Natural killer cell (primary cell): ENCODE measurements at places on chromosomes 7 and 10. TPM values are rescaled to one million over a fixed set of nuclear protein-coding genes. Genes with fewer than 3 reads are reported as not detected.

DNA sequence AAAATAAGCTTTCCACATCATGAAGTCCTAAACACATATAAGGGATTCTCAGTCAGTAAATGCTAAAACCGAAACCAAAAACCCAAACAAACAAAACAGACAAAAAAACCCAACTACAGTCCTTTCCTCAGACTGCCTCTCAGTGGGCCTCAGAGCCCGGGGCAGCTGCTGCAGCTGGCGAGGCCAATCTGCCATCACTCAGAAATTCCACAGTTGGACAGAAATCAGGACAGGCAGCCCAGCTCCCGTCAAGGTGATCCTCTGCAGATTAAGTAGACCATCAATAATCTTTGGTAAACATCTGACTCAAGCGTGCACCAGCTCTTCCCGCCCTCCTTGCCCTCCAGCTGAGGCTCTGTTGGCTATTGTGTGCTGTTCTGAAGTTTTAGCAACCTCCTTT, 142.2 kb downstream of the ATXN7L1 start:
- H3K4me1 ChIP-seq, result no peaks in the 10 kb centered on the region
- no peaks in the 10 kb centered on the region for H3K27me3 ChIP-seq
- no peak overlapping the region for H3K27ac ChIP-seq
- no peak for DNase-seq

GRCh38 chr7:106563466-106564150, 97.3 kb downstream of the CCDC71L start:
- H3K36me3 ChIP-seq, result no peaks in the 10 kb centered on the region
- no peak for DNase-seq
- H3K27ac ChIP-seq, result no peak overlapping the region
- H3K4me1 ChIP-seq, result no peaks in the 10 kb centered on the region
- H3K4me3 ChIP-seq, result no peak overlapping the region

Gene WNT16
- total RNA-seq, result not detected

Gene PNLIPRP3
- total RNA-seq, result not detected

DNA sequence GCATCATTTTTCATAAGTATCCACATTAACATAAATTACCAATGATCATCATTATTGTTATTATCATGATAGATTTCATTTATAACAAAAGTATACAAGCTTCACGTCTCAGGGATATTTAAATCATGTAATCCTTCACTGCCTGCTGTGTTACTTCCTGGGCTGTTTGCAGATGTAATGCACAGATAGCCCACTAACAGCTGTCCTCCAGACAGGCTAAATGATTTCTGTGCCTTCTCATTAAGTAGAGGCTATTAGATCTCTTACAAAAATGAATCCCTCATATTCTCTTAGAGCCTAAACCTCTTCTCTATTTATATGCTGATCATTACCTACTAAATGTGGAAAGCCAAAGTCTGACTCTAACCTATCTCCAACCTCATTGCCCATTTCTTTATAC, 9.3 kb downstream of the PCLO start:
- no peaks in the 10 kb centered on the region for H3K36me3 ChIP-seq
- H3K4me3 ChIP-seq, result no peak overlapping the region
- no peaks in the 10 kb centered on the region for H3K4me1 ChIP-seq
- no peaks in the 10 kb centered on the region for H3K27me3 ChIP-seq

Gene AVPI1
- 6.8 TPM for total RNA-seq

DNA sequence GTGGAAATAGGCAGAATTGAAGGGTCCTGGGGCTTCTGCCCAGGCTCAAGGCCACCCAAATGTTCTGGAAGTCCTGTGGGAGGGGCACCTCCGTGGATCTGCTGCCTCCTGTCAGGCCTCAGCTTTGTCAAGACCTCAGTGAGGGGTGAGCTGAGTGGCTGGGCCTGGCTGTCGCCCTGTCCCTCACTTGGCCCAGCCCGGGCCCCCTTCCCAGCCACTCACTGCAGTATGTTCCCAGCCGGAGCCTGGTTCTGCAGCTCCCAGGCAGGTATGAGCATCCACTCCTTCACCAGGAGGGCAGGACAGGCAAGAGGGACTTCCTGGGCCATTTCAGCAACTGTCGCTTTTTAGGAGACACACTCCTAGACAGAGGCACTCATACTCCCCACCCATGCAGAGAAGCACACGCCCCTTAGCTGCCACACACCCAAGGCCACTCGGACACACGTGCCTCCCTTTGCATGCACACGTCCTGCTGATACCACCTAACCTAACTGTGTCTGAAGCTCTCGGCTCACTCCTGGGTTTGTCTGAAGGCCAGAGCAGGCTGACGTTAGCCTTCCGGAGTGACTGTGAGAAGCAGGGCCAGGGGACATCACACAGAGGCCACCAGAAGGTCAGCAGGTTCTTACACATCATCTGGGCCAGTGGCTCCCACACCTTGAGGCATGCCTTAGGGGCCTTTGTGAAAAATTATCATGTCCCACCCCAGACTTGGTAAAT, 72.2 kb upstream of the COL13A1 start:
- H3K27ac ChIP-seq, result no peak overlapping the region
- no peaks in the 10 kb centered on the region for H3K36me3 ChIP-seq
- H3K27me3 ChIP-seq, result no peaks in the 10 kb centered on the region
- no peak for DNase-seq
- H3K4me1 ChIP-seq, result no peaks in the 10 kb centered on the region
- H3K4me3 ChIP-seq, result no peak overlapping the region

Gene LRRC17
- total RNA-seq, result not detected

GRCh38 chr10:70775679-70776454, 9.3 kb downstream of the TBATA start:
- no peak for DNase-seq
- H3K4me1 ChIP-seq, result no peaks in the 10 kb centered on the region
- no peak overlapping the region for H3K27ac ChIP-seq
- H3K27me3 ChIP-seq, result no peaks in the 10 kb centered on the region

DNA sequence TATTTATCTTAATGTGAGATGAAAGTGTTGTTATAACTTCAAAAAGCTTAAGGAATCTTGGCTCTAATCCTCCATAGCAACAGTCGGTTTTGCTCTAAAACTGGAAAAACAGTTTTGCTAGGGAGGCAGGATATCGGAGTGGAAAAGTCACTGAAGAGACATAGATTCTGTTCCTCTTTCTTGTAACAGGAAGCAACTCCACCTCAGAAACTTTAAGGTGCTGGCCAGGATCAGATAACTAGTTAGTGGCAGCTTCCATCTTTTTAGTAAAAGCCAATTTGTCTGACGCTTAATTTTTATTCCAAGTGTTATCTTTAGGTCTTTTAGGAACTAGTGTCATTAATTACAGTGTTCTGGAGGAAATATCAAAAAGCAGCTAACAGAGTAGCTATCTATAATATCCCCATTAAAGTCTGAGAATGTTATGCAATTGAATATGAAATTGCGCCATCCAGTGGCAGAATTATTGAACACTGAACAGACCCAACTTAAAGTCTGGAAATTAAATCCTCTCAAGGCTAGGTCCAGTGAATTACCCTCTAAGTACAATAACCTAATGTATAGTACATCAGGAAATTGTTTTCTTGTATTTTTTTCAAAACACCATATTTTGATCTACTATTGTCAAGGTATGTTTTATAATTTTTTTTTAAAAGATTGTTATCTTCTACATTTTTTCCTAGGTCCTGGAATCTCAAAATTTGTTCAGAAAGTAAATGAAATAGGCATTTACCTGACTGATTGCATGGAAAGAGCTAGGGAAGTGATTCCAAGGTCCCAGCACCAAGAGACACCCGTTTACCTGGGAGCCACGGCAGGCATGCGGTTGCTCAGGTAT, 65.9 kb upstream of the CC2D2B start:
- peak overlapping the region; percentile 36 for H3K27ac ChIP-seq
- no peaks in the 10 kb centered on the region for H3K36me3 ChIP-seq
- H3K27me3 ChIP-seq, result no peaks in the 10 kb centered on the region
- no peak overlapping the region for H3K4me3 ChIP-seq

DNA sequence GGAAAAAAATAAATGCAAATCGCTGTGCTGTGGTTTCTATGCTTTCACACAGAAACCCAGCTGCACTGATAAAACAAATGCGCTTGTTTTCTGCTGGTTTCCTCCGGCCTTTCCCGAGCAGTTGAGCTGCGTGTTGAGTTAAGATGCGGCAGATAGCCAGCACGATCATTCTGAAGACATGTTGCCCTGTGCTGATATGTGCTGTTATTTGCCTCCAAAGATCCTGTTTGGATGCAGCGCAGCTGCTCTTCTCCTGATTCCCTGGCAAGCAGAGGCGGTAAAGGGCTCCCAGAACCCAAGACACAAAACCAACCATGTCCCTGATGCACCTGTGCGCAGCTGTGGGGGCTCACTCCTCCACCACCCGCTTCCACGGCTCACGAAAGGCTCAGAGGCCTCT, 225.4 kb downstream of the PAXIP1 start:
- no peaks in the 10 kb centered on the region for H3K4me1 ChIP-seq
- H3K36me3 ChIP-seq, result no peaks in the 10 kb centered on the region
- no peak for DNase-seq
- no peak overlapping the region for H3K27ac ChIP-seq

DNA sequence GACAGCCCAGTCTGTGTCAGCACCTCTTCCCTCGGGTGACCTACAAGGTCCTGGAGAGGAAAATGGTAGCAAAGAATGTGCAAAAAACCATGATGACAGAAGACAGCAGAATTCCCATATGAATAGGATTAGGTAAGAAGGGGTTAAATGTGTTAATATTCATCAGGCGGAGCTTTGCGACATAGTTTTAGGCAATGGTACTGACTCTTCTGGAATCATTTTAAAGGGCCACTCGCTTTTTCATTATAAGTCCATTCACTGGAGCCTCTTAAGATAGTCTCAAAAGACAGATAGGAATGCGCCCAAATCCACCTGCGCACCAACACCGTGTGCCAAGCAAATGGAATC, 38.2 kb downstream of the DLG5 start:
- no peak for DNase-seq
- no peaks in the 10 kb centered on the region for H3K27me3 ChIP-seq
- no peaks in the 10 kb centered on the region for H3K36me3 ChIP-seq
- no peak overlapping the region for H3K4me3 ChIP-seq

Gene CYP2C19
- total RNA-seq, result not detected

Gene MSS51
- 4.5 TPM for total RNA-seq

- no peaks in the 10 kb centered on the region for H3K36me3 ChIP-seq
- H3K4me1 ChIP-seq, result no peaks in the 10 kb centered on the region
- no peak for DNase-seq
These were observed 251.9 kb upstream of the HGF start for GRCh38 chr7:82021713-82022112.

- H3K27ac ChIP-seq, result no peak overlapping the region
These were observed 322 bp upstream of the RAMP3 start for GRCh38 chr7:45157286-45157652.

Gene TMEM196
- total RNA-seq, result not detected

GRCh38 chr7:17090751-17091150, 207.7 kb upstream of the AHR start:
- no peaks in the 10 kb centered on the region for H3K27me3 ChIP-seq
- H3K4me1 ChIP-seq, result peaks cover 3% of the 10 kb centered on the region
- no peak overlapping the region for H3K27ac ChIP-seq
- no peak for DNase-seq

GRCh38 chr7:33155811-33156210, 26.4 kb downstream of the BBS9 start:
- H3K27ac ChIP-seq, result no peak overlapping the region
- H3K4me1 ChIP-seq, result no peaks in the 10 kb centered on the region
- H3K36me3 ChIP-seq, result peaks cover 13% of the 10 kb centered on the region
- H3K27me3 ChIP-seq, result no peaks in the 10 kb centered on the region
- H3K4me3 ChIP-seq, result no peak overlapping the region
- no peak for DNase-seq

DNA sequence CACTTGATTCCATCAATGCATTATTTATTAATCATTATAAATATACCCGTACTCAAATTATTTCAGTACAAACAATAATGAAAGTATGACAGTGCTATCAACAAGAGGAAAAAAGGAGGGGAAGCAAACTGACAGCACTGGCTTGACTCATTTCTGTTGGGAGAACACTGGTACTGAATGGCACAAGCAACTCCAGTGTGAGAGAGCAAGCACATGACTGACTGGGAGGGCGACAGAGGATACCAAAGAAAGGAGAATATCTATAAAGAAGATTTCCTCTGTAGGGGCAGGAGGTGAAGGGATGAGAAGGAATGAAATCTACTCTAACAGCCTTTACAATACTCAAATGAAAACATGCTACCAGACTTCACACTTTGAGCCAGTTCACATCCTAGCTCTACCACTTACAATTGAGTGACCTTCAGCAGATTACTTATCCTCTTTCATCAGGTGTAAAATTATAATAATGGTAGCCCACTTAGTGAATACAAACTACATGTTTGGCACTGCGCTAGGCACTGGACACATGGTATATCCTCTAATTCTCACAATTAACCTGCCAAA, 1.5 kb downstream of the USP54 start:
- DNase-seq, result no peak
- H3K4me1 ChIP-seq, result peaks cover 11% of the 10 kb centered on the region
- no peaks in the 10 kb centered on the region for H3K36me3 ChIP-seq
- H3K27ac ChIP-seq, result no peak overlapping the region
- H3K27me3 ChIP-seq, result no peaks in the 10 kb centered on the region
- no peak overlapping the region for H3K4me3 ChIP-seq

DNA sequence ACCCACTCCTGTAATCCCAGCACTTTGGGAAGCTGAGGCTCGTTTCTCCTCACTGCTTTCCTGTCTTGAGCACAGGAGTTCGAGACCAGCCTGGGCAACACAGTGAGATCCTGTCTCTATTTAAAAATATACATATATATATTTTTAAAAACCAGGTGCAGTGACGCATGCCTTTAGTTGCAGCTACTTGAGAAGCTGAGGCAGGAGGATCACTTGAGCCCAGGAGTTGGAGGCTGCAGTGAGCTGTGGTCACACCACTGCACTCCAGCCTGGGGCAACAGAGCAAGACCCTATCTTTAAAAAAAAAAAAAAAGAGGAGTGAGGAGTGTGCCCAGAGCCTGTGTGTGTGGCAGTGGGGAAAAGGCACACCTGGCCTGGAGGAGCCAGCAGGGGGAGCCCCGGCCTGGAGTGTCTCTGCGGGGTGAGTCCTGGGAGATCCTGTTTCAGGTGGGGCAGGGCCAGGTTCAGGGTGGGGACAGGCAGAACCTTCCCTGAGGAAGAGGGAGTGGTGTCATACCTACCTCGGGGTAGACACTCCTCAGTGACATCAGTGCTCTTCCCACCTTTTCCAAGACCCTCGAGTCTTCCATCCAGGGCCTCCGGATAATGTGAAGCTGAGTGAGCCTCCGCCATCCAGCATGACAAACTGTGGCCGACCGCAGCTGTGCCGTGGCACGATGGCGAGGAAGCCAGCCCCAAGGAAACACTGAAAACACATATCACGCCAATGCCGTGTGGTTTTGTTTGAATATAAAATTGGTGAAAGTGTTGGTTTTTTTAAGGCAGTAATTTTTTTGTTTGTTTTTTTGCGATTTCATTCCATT, 9.0 kb upstream of the ARPC1B start:
- H3K27me3 ChIP-seq, result no peaks in the 10 kb centered on the region
- DNase-seq, result peak; percentile 55
- H3K4me3 ChIP-seq, result no peak overlapping the region
- no peaks in the 10 kb centered on the region for H3K4me1 ChIP-seq
- H3K36me3 ChIP-seq, result peaks cover 50% of the 10 kb centered on the region
- H3K27ac ChIP-seq, result no peak overlapping the region

Gene MUC12
- total RNA-seq, result 4.6 TPM

Gene PITRM1
- 67.1 TPM for total RNA-seq
